ENCODE measurements at places on chromosomes 1 and 21. TPM values are rescaled to one million over a fixed set of nuclear protein-coding genes. Genes with fewer than 3 reads are reported as not detected.
A peak's percentile ranks its signal among the peaks of the same experiment; 100 is the strongest.

LRRC3 gene
- 4.2 TPM for total RNA-seq

CFAP410 gene
- total RNA-seq: 6.3 TPM

FAM3B gene
- not detected for total RNA-seq

HSPA6 gene
- total RNA-seq: not detected

GNAT2 gene
- total RNA-seq: not detected

DNA sequence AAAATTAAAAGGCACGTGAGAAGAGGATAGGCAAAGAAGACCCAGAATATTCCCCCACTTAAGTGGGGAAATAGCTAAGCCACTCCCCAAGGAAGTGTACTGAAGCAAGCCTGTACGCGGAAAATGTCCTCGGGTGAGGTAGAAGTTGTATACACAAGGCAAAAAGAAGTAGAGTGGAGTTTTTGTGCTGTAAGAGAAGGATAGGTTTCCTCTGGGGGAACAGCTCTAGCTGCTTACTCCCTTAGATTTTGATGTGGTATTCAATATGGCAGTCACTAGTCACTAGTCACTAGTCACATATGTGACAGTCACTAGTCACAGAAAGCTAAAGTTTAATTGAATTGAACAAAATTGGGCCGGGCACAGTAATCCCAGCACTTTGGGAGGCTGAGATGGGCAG lies 7.6 kb downstream of the TXNIP start:
- no peak for DNase-seq
- peaks cover 4% of the 10 kb centered on the region for H3K4me1 ChIP-seq
- H3K27me3 ChIP-seq: no peaks in the 10 kb centered on the region
- no peak overlapping the region for H3K4me3 ChIP-seq
- no peak overlapping the region for H3K27ac ChIP-seq

DNA sequence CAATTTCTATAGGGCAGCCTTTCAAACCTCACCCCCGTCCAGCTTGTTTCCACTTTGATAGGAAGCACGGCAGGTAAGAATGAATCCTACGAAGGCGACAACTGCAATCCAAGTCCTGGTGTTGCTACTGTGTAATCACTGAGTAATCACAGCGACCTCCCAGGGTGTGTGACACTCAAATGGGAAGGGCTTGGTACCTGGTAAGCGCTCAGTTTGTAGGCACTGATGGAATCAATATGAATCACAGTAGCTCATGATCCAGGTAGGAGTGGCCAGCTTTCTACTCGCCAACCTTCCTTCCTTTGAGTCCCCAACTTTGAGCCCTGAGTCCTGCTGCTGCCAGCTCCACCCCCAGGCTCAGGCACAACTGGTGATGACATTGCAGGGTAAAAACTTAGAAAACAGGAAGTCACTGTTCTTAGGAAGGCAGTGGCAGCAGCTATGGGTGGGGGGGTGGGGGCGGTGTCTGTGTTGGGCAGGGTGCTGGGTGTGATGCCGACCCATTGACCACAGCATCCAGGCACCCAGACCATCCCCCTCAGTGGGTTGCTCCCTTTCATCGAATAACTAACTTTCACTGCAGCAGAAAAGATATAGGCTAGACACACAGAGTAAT lies 70.7 kb downstream of the CD247 start:
- H3K36me3 ChIP-seq: no peaks in the 10 kb centered on the region
- peaks cover 4% of the 10 kb centered on the region for H3K27me3 ChIP-seq
- H3K4me1 ChIP-seq: no peaks in the 10 kb centered on the region
- H3K27ac ChIP-seq: no peak overlapping the region
- no peak overlapping the region for H3K4me3 ChIP-seq
- DNase-seq: no peak

DNA sequence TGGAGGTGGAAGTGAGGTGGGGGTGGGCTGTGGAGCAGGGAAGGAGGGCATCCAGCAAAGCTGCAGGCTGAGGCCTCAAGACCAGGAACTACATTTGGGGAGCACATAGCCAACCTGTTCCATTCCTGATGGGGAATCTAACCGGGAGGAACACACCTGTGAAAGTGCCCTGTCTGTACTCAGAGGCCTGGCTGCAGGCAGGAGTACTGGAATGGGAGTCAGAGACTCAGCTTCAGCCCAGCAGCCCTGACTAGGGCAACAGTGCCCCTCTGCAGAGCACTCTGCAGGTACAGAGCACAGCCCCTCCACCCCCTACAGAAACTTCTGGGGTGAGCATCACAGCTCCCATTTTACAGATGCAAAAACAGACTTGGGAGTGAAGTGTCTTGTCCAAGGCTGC lies 126.4 kb downstream of the DMRTB1 start:
- no peak for DNase-seq
- H3K36me3 ChIP-seq: no peaks in the 10 kb centered on the region
- H3K27me3 ChIP-seq: peaks cover 4% of the 10 kb centered on the region
- no peak overlapping the region for H3K4me3 ChIP-seq

GRCh38 chr1:234911787-234912186 lies 216.8 kb downstream of the TOMM20 start:
- no peaks in the 10 kb centered on the region for H3K27me3 ChIP-seq
- H3K27ac ChIP-seq: peak overlapping the region; percentile 51
- peak; percentile 87 for DNase-seq
- no peak overlapping the region for H3K4me3 ChIP-seq

DNA sequence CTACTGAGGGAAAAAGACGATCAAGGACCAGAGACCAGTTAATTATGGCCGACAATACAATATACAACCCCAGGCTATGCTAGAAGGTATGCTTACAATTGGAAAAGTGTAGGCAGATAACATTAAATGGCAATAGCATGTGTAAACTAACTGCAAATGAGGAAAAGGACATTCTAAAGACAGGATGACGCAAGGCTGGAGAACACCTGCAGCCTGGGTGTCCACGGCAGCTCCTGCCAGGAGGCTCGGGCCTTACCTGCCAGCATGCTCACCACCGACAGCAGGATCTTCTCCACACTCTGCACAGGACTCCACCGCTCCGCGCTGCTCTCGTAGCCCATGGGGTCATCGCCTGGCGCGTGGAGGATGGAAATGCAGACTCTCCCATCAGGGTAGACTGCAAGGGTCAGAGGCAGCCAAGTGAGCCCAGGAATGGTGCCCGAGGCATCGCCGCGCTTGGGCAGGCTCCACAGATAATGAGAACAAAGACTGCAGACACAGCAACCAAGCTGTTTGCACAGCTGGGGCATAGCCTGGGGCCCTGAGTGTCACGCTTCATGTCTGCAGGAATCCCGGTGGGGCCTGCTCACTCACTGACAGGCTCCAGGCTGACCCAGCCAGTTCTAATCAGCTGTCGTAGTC lies 28.2 kb downstream of the UBE2G2 start:
- no peak overlapping the region for H3K27ac ChIP-seq
- H3K27me3 ChIP-seq: no peaks in the 10 kb centered on the region
- no peaks in the 10 kb centered on the region for H3K4me1 ChIP-seq
- H3K4me3 ChIP-seq: no peak overlapping the region
- no peak for DNase-seq

- DNase-seq: peak; percentile 43
- peak overlapping the region; percentile 63 for H3K4me3 ChIP-seq
- H3K4me1 ChIP-seq: peaks cover 17% of the 10 kb centered on the region
- no peaks in the 10 kb centered on the region for H3K36me3 ChIP-seq
- H3K27ac ChIP-seq: no peak overlapping the region
These were observed 1.1 kb downstream of the PRRX1 start for GRCh38 chr1:170664828-170665612.

- H3K36me3 ChIP-seq: no peaks in the 10 kb centered on the region
- DNase-seq: no peak
- no peak overlapping the region for H3K27ac ChIP-seq
These were observed 259.1 kb downstream of the DSCAM start for GRCh38 chr21:40587736-40588346.

DNA sequence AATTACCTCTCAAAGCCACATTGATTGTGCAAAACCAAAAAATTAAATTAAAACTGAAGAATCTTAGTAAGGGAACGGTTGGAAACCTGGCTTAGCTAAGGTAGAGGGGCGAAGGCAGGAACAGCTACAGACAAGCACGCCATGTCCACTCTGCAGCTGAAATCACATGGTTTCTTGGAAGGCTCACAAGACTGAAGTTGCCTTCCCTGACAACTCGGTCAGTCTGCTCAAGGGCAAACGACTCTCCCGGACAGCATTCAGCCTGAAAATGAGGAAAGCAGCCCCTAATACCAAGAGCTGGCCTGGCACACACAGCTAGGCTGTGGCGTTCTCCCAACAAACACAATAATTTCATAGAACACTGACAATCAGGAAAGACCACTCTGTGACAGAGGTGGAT lies 22.7 kb upstream of the BECN2 start:
- no peaks in the 10 kb centered on the region for H3K27me3 ChIP-seq
- no peak for DNase-seq
- H3K27ac ChIP-seq: no peak overlapping the region
- H3K4me3 ChIP-seq: no peak overlapping the region

- no peak for DNase-seq
- H3K36me3 ChIP-seq: no peaks in the 10 kb centered on the region
- H3K27ac ChIP-seq: no peak overlapping the region
These were observed 112.5 kb upstream of the F3 start for GRCh38 chr1:94654031-94654430.

- DNase-seq: no peak
- no peaks in the 10 kb centered on the region for H3K4me1 ChIP-seq
- H3K27ac ChIP-seq: no peak overlapping the region
These were observed 58.7 kb downstream of the KIAA0040 start for GRCh38 chr1:175133673-175134435.
